ENCODE measurements at places on chromosomes 3 and 15. TPM values are rescaled to one million over a fixed set of nuclear protein-coding genes. Genes with fewer than 3 reads are reported as not detected.

GRCh38 chr3:189267981-189268613 lies 96.3 kb downstream of the TPRG1 start:
- H3K4me3 ChIP-seq: no peak overlapping the region
- H3K4me1 ChIP-seq: peaks cover 9% of the 10 kb centered on the region
- no peak overlapping the region for H3K27ac ChIP-seq
- DNase-seq: no peak
- no peaks in the 10 kb centered on the region for H3K36me3 ChIP-seq

DNA sequence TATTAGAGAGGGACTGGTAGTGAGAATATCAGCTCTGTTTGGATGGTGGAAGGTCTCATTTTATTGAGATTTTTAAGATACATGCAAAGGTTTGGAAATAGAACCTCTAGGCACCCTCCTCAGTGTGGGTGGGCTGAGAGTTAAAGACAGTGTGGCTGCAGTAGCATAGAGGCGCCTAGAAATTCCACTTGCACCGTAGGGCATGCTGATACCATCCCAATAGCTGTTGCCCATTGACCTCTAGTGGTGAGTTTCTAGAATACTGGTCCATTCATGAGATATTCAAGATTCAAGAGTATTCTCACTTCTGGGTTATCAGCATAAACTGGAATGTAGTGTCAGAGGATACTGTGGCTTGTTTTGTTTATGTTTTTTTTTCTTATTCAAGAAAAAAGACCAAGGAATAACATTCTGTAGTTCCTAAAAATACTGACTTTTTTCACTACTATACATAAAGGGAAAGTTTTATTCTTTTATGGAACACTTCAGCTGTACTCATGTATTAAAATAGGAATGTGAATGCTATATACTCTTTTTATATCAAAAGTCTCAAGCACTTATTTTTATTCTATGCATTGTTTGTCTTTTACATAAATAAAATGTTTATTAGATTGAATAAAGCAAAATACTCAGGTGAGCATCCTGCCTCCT lies 87.2 kb downstream of the TGFBR2 start:
- peaks cover 4% of the 10 kb centered on the region for H3K36me3 ChIP-seq
- H3K4me1 ChIP-seq: no peaks in the 10 kb centered on the region
- no peaks in the 10 kb centered on the region for H3K27me3 ChIP-seq

DNA sequence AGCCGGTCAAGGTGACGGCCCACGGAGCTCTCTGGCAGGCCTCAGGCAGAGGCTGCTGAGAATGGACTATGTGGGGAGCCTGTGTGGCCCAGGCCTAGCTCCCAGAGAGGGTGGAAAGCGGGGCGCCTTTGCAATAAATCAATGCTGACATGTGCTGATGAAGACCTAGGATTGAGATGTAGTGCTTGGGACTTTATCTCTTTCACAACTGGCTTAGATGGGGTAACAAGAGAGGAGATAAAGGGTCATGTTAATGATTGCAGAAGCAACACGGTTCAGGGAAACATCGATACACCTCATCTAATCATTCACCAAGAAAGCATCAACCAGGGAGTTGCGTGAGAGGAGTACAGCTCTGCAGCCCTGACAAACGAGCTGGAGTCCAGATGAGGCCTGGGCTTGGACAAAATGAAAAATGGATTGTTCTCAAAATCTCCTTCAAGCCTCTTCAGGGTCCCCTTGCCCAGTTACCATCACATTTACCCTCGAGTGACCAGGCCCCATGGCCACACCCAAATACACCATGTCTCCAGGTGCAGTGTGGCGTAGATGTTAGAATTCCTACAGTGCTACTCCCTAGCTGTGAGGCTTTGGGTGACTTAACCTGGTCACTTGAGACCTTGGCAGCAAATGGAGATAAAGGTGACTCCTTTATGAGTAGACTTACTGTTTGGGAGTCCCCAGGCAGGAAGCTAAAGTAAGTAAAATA lies 146.4 kb upstream of the LIPC start:
- no peaks in the 10 kb centered on the region for H3K4me1 ChIP-seq
- no peak overlapping the region for H3K27ac ChIP-seq
- H3K4me3 ChIP-seq: no peak overlapping the region
- no peak for DNase-seq
- no peaks in the 10 kb centered on the region for H3K27me3 ChIP-seq

DNA sequence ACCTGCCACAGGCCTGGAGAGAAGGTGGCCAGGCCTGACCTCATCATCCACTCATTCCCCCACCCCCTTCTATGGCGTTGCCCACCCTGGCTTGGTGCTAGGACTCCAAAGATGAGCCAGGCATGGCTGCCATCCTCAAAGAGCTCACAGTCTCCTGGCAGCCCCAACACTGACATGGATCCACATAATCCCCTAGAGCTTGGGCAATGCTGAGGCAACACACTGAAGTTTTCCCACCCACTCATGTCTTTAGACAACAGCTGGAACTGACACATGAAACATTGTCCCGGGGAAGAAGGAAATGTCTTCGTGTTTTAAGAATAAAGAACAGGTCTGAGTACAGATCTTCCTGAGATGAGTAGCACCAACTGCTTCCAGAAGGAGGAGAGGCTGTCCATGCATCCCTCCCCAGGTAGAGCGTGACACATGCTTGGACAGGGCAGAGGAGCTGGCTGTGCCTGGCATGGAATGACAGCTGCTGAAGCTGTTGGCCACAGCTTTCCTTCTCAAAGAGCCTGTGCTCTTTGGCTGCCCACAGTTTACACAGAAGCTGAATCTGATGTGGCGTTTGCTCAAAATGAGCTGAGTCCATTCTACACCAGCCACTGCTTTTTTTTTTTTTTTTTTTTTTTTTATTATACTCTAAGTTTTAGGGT lies 70.1 kb downstream of the HOMER2 start:
- no peak overlapping the region for H3K27ac ChIP-seq
- no peaks in the 10 kb centered on the region for H3K27me3 ChIP-seq
- no peak overlapping the region for H3K4me3 ChIP-seq

DNA sequence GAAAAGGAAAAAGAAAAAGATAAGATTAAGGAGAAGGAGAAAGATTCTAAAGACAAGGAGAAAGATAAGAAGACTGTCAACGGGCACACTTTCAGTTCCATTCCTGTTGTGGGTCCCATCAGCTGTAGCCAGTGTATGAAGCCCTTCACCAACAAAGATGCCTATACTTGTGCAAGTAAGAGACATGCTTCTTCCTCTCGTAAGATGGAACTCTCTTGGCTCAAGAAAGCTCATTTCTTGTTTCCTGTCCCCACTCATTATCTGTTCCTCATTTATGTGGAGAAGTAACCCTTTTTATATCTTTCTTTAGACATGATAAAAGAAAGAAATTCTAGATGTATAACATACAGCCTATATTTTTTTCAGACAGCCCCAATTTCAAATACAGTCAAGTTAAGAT lies 101.4 kb downstream of the KLHL25 start:
- DNase-seq: no peak
- H3K4me3 ChIP-seq: no peak overlapping the region
- no peaks in the 10 kb centered on the region for H3K27me3 ChIP-seq
- peaks cover 26% of the 10 kb centered on the region for H3K36me3 ChIP-seq

- no peak overlapping the region for H3K4me3 ChIP-seq
- H3K36me3 ChIP-seq: no peaks in the 10 kb centered on the region
- DNase-seq: no peak
- no peak overlapping the region for H3K27ac ChIP-seq
- H3K27me3 ChIP-seq: no peaks in the 10 kb centered on the region
Measured at GRCh38 chr15:51414256-51414860, 72.9 kb downstream of the GLDN start.

GRCh38 chr15:75371901-75372688 lies 3.7 kb upstream of the MAN2C1 start:
- H3K36me3 ChIP-seq: peaks cover 33% of the 10 kb centered on the region
- H3K4me3 ChIP-seq: no peak overlapping the region
- no peak overlapping the region for H3K27ac ChIP-seq
- H3K27me3 ChIP-seq: no peaks in the 10 kb centered on the region
- DNase-seq: no peak
- H3K4me1 ChIP-seq: peaks cover 14% of the 10 kb centered on the region

GRCh38 chr15:64288577-64288976 lies 67.4 kb downstream of the CSNK1G1 start:
- no peak overlapping the region for H3K27ac ChIP-seq
- no peaks in the 10 kb centered on the region for H3K4me1 ChIP-seq
- H3K36me3 ChIP-seq: no peaks in the 10 kb centered on the region
- H3K27me3 ChIP-seq: no peaks in the 10 kb centered on the region
- no peak for DNase-seq

- H3K27ac ChIP-seq: no peak overlapping the region
- H3K4me1 ChIP-seq: no peaks in the 10 kb centered on the region
- H3K36me3 ChIP-seq: no peaks in the 10 kb centered on the region
Measured at GRCh38 chr3:134059035-134059601, 29.4 kb upstream of the SLCO2A1 start.

GRCh38 chr15:51768018-51768417 lies 16.6 kb downstream of the TMOD2 start:
- H3K27ac ChIP-seq: no peak overlapping the region
- H3K4me3 ChIP-seq: no peak overlapping the region
- no peak for DNase-seq
- no peaks in the 10 kb centered on the region for H3K27me3 ChIP-seq

- H3K27me3 ChIP-seq: no peaks in the 10 kb centered on the region
- peaks cover 21% of the 10 kb centered on the region for H3K4me1 ChIP-seq
- H3K4me3 ChIP-seq: no peak overlapping the region
- no peak for DNase-seq
Measured at GRCh38 chr15:52013151-52013791, 5.7 kb upstream of the MAPK6 start.

The SHF gene
- total RNA-seq: 10.6 TPM

The ECE2 gene
- 1.1 TPM for total RNA-seq

The RETNLB gene
- not detected for total RNA-seq

The FGF12 gene
- 7.8 TPM for total RNA-seq

The LRTM1 gene
- total RNA-seq: not detected

The CFAP20DC gene
- 0.27 TPM for total RNA-seq

The PIF1 gene
- 1.2 TPM for total RNA-seq

The BOC gene
- 120 TPM for total RNA-seq

The A4GNT gene
- not detected for total RNA-seq

The MEGF11 gene
- total RNA-seq: not detected

The AP2M1 gene
- 230 TPM for total RNA-seq

The UBE2E2 gene
- total RNA-seq: 48.5 TPM

The TUSC7 gene
- total RNA-seq: not detected
